ENCODE measurements at places on chromosomes 1 and 21. TPM values are rescaled to one million over a fixed set of nuclear protein-coding genes. Genes with fewer than 3 reads are reported as not detected.

- no peak for DNase-seq
Measured at GRCh38 chr21:31914472-31914871, 41.7 kb downstream of the HUNK start.

DNA sequence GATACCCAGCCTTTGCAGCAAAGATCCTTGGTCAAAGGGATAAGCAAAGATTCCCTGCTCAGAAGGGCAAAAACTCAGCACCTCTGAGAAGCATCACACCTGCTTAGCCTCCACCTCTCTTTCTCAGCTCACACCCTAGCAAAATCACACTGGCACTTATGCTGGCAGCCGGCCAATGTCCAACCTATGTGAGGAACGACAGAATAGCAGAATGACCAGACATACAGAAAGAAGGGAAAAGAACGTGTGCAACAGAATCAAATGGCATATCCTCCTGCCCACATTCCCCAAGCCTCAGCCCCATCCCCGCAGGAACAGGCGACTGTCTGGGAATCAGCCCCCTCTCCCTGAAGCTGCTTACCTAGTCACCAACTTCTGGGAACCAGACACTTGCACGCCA, 664 bp upstream of the ADORA3 start:
- DNase-seq, result no peak

DNA sequence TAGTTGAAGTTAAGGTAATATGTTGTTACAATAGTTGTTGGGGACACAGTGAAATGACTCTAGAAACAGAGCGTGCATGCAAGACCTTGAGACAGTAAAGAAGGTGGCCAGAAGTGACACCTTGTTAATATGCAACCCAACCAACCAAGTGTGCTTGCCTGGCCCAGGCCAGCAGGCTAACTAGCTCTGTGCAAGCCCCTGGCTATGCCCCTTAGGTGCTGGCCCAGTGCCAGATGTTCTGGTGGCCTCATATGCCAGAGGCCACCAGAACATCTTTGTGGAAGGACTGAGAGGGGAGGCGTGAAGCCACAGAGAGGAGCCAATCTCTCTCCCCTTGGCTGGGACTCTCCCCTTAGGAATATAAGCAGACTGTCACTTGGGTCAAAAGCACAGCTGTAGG, 111.2 kb upstream of the JUN start:
- peak; percentile 40 for DNase-seq

DNA sequence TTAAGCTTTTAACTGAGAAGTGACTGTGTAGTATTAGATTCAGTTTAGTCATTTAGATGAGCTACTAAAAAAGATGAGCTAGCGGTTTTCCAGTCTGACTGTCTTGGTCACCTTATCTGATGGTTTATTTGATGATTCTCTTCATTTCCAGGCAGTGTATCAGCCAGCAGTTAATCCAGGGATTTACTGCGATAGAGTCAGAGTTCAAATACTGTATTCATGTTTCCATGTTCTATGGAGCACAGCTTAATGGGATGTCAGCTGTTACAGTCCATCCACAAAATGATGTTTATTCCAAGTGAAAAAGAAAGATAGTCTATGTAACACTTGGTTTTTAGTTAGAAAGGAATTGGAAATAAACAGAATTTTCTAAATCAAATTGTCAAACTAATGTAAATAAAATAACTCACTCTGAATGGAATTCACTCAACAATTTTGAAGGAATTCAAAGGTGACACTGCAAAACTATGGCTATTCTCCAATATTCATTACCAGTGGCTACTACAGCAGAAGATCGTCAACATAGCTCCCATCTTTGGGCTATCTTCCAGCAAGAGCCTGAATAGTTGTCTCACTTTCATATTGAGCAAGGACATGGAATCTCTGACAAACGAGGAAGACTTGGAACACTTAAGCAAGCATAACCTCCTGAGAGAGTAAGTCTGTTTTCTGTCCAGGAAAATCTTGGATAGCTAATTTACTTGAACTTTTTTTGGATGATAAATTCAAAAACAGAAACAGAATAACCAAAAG, 54.6 kb upstream of the DPT start:
- no peak for DNase-seq

DNA sequence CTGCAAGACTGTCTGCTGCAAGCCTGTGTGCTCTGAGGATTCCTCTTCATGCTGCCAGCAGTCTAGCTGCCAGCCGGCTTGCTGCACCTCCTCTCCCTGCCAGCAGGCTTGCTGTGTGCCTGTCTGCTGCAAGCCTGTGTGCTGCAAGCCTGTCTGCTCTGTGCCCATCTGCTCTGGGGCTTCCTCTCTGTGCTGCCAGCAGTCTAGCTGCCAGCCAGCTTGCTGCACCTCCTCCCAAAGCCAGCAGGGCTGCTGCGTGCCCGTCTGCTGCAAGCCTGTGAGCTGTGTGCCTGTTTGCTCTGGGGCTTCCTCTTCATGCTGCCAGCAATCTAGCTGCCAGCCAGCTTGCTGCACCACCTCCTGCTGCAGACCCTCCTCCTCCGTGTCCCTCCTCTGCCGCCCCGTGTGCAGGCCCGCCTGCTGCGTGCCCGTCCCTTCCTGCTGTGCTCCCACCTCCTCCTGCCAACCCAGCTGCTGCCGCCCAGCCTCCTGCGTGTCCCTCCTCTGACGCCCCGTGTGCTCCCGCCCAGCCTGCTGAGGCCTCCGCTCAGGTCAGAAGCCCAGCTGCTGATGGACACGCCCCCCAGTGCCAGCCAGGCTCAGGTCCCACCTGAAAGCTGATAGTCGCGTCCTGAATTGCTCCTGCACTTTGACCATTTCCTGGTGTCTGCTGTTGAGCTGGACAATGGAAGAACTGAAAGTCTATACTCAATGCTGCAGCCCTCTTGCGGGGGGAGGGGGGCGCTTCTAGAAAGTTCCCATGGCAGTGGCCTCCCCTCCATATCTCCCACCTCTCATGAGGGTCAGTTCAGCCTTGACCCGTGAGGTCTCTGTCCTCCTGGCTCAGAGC, 1.2 kb downstream of the KRTAP10-4 start:
- no peak for DNase-seq

- no peak for DNase-seq
Measured at GRCh38 chr1:240824238-240824637, 212.3 kb upstream of the GREM2 start.

GRCh38 chr1:38486085-38486484, 373.5 kb downstream of the RRAGC start:
- no peak for DNase-seq

DNA sequence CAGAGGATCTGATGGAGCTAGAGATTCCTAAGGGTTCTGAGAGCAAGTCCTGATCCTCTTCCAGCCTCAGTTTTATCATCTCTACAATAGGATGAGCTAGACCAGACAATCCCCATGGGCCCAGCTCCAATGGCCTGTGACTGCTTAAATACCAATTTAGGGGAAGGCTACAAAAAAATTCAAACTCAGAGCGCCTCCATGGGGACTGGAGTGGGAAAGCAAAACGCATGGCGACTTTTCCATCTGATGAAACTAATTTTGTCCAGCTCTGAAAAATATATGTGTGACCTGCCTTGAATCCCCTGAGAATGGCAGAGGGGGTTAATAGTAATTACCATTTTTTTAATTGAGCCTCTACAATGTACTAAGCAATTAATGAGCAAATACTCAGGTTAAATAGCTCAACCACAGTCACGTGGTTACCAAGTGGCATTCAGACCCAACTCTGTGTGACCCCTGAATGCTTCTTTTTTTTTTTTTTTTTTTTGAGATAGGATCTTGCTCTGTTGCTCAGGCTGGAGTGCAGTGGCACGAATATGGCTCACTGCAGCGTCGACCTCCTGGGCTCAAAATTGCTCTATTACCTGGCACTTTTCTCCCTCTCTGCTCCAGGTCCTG, 8.4 kb downstream of the EXTL1 start:
- DNase-seq, result no peak

GRCh38 chr1:76142771-76143540, 68.4 kb downstream of the ST6GALNAC3 start:
- no peak for DNase-seq

- DNase-seq, result no peak
Measured at GRCh38 chr1:231410036-231410612, 12.0 kb downstream of the EGLN1 start.

- no peak for DNase-seq
Measured at GRCh38 chr1:214637722-214638458, 34.9 kb downstream of the CENPF start.

DNA sequence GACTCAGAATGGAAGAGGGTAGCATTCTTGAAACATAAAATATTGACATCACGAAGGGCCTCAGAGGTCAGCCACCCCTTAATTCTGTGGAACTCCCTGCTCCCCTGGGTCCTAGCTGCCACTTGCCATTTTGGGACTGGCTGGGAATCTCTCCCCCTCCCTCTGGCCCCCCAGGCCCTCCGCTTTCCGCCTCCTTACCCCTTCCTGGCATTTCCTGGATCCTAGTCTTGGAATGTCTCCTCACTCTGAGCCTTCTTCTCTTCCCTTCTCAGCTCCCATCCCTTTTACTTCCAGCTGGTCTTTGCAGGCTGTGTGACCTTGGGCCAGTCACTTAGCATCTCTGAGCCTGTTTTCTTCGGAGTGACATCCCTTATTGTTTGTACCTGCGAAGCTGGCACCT, 4.5 kb downstream of the PADI1 start:
- DNase-seq, result no peak

GRCh38 chr21:31142600-31142999, 104.3 kb upstream of the KRTAP19-8 start:
- DNase-seq, result no peak

DNA sequence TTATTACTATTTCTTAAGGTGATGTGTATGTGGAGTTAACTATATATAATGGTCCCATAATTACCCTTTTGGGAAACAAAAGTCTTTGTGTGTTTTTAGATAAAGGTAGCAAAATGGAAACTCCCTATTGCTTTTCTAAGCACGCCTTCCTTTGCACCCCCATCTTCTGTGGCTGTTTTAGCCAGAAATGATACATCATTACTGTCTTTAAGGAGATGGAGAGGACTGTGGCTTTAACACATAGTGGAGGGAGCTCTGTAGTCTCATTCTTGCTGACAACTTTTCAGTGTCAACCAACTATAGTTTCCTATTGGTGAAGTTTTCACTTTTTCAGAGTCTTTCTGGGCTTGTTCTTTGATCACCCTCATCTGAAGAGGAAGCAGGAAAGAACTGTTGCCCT, 1.0 kb downstream of the APOBEC4 start:
- no peak for DNase-seq

DNA sequence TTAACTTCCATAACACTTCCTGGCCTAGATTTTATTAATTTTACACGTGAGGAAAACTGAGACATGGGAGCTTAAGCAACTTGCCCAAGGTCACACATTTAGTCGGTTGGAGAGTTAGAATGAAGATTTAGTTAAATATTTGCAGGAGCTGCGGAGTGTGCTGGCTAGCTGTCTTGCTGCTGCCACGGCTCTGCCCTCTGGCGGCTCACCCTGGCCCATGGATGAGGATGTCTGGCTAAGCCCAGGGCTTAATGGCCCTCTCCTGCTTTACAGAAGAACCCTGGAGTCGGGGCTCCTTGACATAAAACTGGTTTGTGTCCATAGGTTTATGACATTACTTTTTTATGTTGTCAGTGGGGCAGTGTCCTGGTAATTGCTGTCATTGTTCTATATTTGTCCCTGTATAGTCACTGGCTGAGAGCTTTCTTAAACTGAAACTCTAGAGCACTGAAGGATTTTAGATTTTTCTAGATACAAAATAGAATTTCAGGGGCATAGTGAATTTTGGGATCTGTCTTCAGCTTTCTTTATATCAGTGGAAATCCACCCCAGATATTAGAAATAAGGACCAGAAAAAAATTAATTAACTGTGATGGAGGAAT, 88.9 kb upstream of the WLS start:
- peak; percentile 75 for DNase-seq

DNA sequence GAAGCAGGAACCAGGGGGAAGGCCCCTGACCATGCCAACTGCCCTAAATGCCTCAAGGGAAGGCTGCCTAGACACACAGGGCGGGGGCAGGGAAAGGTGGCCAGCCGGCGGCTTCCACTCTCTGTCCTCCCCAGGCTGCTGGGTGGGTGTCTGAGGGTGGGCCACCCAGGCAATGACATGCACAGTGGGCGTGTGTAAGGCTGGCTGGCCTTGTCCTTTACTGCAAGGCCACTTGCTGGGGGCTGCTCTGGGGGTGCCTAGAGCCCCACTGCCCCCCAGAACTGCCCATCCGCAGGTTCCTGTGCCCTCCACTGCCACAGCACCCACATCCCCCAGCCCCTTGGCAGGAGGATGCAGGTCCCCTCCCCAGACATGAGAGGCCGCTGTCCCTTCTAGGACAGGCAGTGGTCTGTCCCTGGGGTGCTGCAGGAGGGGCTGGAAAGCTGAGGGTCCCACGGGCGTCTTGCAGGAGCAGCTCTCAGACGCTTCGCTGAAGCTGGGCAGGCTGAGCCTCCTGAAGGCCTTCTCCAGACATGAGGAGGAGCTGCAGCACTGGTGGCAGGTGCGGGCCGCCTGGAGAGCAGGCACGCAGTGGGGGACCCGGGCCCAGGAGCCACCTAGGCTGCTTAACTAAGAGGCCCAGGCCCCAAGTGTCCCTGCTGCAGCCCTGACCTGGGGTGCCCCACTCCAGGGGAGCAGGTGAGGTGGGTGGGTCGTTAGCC, 10.1 kb downstream of the CCDC27 start:
- peak; percentile 42 for DNase-seq

- DNase-seq, result no peak
Measured at GRCh38 chr1:30915491-30916230, 7.1 kb upstream of the SDC3 start.

- DNase-seq, result no peak
Measured at GRCh38 chr1:47172782-47173181, 17.1 kb downstream of the PDZK1IP1 start.

- no peak for DNase-seq
Measured at GRCh38 chr21:37374027-37374426, 7.5 kb downstream of the DYRK1A start.

DNA sequence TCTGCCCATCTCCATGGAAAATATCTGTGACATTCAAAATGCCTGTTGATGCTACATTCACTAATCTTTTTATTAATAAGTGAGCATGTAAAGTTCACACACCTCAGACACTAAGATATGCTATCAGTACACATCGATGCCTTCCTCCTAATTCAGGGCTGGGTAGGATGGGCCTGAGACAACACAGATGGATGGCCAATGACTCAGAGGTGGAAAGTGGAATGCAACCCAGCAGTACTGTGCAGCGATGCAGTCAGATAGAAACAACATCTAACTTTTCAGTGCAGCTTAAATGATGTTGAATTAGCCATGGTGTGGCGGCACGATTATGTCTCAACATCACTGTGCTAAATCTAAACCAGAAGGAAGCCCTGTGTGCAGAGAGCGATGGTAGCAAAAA, 161.6 kb upstream of the KCNJ15 start:
- no peak for DNase-seq

DNA sequence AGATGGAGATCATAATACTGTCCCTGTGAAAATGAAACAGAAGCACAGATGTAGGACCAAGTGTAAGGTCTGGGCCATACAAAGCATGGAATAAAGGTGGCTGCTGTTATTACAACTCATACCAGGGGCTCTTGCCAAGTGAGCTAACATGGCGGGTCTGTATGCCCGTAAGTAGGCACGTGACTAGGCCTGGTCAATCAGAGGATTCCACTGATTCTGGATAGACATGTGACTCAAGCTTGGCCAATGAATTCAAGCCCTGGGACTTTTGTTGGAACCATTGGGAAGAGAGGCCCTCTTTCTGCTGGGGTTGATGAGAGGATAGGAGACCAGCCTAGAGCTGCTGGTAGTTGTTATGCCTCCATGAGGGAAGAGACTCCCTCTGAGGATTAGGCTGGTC, 47.8 kb upstream of the WNT4 start:
- DNase-seq, result no peak

The CLCA4 gene
- total RNA-seq, result not detected

The TP73 gene
- not detected for total RNA-seq

The LDLRAD1 gene
- total RNA-seq, result not detected

The NBPF4 gene
- not detected for total RNA-seq

The FOXD2 gene
- not detected for total RNA-seq

The PLCH2 gene
- total RNA-seq, result 0.36 TPM

The INSRR gene
- total RNA-seq, result 0.07 TPM

The OR2L8 gene
- not detected for total RNA-seq

The CDC42BPA gene
- 26.3 TPM for total RNA-seq

Measured in heart left ventricle (tissue), 16 donors.